Spinal cord (tissue), 10 donors: ENCODE measurements at places on chromosomes 2 and 18. TPM values are rescaled to one million over a fixed set of nuclear protein-coding genes. Genes with fewer than 3 reads are reported as not detected.

Gene ALPG
- total RNA-seq, result not detected

Gene HIBCH
- 42.1 TPM for total RNA-seq

Gene ALLC
- total RNA-seq, result 2.3 TPM

Gene TRIP12
- total RNA-seq, result 233 TPM

Gene IHH
- 0.30 TPM for total RNA-seq

Gene TMEM182
- 4.0 TPM for total RNA-seq

Gene SLC38A11
- 3.1 TPM for total RNA-seq

Gene ZSWIM2
- total RNA-seq, result 0.20 TPM

Gene UNC80
- 37.8 TPM for total RNA-seq

Gene GYPC
- total RNA-seq, result 70.2 TPM

Gene CD8B2
- 0.40 TPM for total RNA-seq

Gene NT5DC4
- total RNA-seq, result not detected

Gene MC5R
- total RNA-seq, result 0.22 TPM

Gene SERPINB5
- 0.20 TPM for total RNA-seq

Gene MDH1B
- total RNA-seq, result 14.4 TPM

Gene ABCG5
- total RNA-seq, result 0.10 TPM

Gene PTGR3
- total RNA-seq, result 24.7 TPM

Gene ERFE
- 0.79 TPM for total RNA-seq

Gene KCNG3
- 5.2 TPM for total RNA-seq

Gene ELP2
- 96.0 TPM for total RNA-seq

Gene NEB
- total RNA-seq, result 8.5 TPM

Gene CCBE1
- total RNA-seq, result 1.9 TPM

Gene DUSP2
- 5.2 TPM for total RNA-seq

Gene OXER1
- total RNA-seq, result 0.50 TPM

Gene HOXD12
- total RNA-seq, result not detected

Gene G6PC2
- total RNA-seq, result not detected

Gene HRH4
- 0.06 TPM for total RNA-seq

Gene ANAPC1
- total RNA-seq, result 31.7 TPM

Gene C2orf81
- 4.7 TPM for total RNA-seq

Gene SP9
- total RNA-seq, result 0.88 TPM

Gene REG3G
- not detected for total RNA-seq

Gene ABCG8
- 1.1 TPM for total RNA-seq

Gene EFEMP1
- 197 TPM for total RNA-seq

Gene C1QL2
- total RNA-seq, result 0.20 TPM

Gene GCG
- not detected for total RNA-seq

Gene CD302
- total RNA-seq, result 24.5 TPM

Gene IL1RL1
- 0.17 TPM for total RNA-seq

Gene PCBP1
- total RNA-seq, result 41.8 TPM

Gene FAM98A
- 29.8 TPM for total RNA-seq

Gene VAMP8
- total RNA-seq, result 32.3 TPM

Gene RAB17
- total RNA-seq, result 1.1 TPM

Gene SP140
- total RNA-seq, result 0.99 TPM

Gene VWC2L
- 3.0 TPM for total RNA-seq

Gene CCL20
- total RNA-seq, result not detected

Gene SERPINB4
- not detected for total RNA-seq

Gene ANKRD29
- total RNA-seq, result 28.2 TPM

Gene NETO1
- total RNA-seq, result 10.0 TPM

Gene SERPINB11
- not detected for total RNA-seq

Gene NPHP1
- 16.8 TPM for total RNA-seq

Gene ITGB6
- 0.06 TPM for total RNA-seq

Gene CDH7
- total RNA-seq, result 23.1 TPM

Gene CNGA3
- total RNA-seq, result 4.9 TPM

Gene COLEC11
- 31.1 TPM for total RNA-seq

Gene NTSR2
- total RNA-seq, result 0.55 TPM
